HFFc6 (cell line): ENCODE measurements at places on chromosomes 3 and 15.

DNA sequence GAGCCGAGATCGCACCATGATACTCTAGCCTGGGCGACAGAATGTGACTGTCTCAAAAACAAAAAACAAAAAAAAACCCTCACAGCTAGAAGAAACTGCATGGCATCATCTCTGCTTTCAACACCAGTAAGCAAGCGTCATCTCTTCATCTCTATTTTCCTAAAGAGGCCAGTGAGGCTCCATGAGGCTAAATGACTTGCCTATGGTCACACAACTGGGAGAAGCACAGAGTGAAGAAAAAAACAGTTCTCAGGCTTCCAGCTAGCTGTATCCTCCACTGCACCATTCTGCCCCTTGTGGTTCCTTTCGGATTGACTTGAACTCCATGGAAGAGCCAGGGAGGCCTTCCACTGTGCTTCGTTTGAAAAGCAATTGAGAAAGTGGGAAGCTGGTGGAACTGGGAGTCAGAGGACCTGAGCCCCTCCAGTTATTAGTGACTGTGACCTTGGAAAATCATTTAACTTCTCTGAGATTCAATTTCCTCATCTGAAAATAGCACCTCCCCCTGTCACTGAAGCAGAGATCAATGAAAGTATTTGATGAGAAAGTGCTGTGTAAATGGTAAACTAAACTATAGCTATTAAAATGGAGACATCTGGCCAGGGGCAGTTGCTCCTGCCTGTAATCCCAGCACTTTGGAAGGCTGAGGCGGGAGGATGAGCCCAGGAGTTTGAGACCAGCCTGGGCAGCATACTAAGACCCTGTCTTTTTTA, 32.1 kb upstream of the DENND4A start:
- peak; percentile 55 for DNase-seq

GRCh38 chr3:194449913-194450312, 36.9 kb downstream of the ATP13A3 start:
- DNase-seq = no peak

GRCh38 chr3:66744521-66744920, 243.7 kb upstream of the LRIG1 start:
- no peak for DNase-seq

DNA sequence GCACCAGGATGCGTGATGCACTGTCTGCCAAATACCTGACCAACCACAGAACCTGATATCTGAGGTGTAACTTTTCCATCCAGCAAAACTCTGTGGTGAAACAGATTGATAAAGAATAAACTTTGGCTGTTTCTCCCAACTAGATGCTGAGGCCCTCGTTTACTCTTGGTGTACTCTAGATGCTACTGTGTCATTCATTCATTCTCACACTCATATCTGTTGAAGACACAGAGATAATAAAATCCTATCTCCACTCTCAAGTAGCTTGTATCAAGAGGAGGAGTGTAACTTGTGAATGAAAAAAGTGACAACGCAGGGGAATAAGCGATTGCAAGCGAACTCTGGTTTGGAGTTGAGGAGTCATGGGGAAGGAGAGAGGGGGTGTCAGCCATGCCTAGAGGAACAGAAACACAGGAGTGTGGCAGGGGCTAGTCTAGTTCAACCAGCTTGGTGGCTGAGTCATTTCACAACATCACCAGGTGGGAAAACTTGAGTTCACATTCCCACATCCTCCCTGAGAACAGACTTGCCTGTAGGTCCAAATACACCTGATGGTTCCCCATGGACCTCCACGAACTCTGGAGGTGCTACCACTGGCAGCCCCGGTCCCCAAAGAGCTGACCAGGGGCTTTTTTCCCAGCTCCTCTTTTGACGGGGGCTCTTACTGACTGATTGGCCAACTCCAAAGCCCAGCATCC, 73.3 kb upstream of the SNRK start:
- no peak for DNase-seq

GRCh38 chr3:136050250-136050649, 84.7 kb downstream of the PPP2R3A start:
- DNase-seq = no peak

DNA sequence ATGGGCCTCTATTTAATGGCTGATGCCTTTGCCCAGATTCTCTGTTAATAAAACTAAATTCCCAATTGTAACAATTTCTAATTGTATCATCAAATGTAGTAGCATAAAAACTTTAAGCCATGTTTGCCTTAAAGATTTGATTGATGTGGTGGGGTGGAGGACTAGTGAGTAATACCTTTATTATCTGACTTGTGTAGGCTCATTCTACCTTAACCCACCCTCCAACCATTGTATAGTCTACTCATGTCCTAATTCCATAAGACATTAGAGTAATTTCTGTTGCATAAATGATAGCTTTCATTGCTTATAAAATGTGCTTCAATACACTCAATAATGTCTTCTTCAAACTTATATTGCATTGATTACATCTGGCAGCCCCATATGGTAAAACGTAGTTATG, 25.8 kb downstream of the SERPINI1 start:
- no peak for DNase-seq

- DNase-seq = peak; percentile 94
These were observed 32.9 kb downstream of the GJD2 start for GRCh38 chr15:34721802-34722438.

GRCh38 chr15:40952301-40952900, 870 bp upstream of the CHAC1 start:
- no peak for DNase-seq
